Progenitor cell of endocrine pancreas (in vitro differentiated cells): ENCODE measurements at places on chromosomes 7 and 10. TPM values are rescaled to one million over a fixed set of nuclear protein-coding genes. Genes with fewer than 3 reads are reported as not detected.
A peak's percentile ranks its signal among the peaks of the same experiment; 100 is the strongest.

GRCh38 chr7:151322906-151323305 is 18.7 kb upstream of the NUB1 start:
- no peak for DNase-seq

- DNase-seq: no peak
These were observed 128.3 kb upstream of the COBL start for GRCh38 chr7:51444936-51445335.

SH2D4B gene
- 0.11 and 0.12 TPM in 2 replicates for total RNA-seq

GRCh38 chr10:124647421-124648130 is 96.6 kb downstream of the FAM53B start:
- no peak for DNase-seq

- DNase-seq: no peak
These were observed 135.9 kb downstream of the KIAA1217 start for GRCh38 chr10:24344695-24345463.

NDUFB2 gene
- total RNA-seq: 172 and 174 TPM in 2 replicates

GRCh38 chr7:29806208-29806994 is at the start of gene WIPF3:
Gene WIPF3 (plus strand): TSS chr7:29806508. CDS start chr7:29834725, 28,217 bp downstream.
- DNase-seq: peak; percentile 47

DNA sequence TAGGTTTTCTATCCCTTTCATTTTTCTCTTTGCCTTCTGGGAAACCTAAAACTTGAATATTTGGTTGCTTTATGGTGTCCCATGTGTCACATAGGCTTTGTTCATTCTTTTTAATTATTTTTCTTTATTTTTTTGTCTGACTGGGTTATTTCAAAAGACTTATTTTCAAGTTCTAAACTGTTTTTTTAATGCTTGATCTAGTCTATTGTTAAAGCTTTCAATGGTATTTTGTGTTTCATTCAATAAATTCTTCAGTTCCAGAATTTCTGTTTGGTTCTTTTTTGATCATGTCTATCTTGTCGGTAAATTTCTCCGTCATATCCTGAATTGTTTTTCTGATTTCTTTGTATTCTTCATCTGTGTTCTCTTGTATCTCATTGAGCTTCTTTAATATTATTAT is 86.8 kb downstream of the NPS start:
- no peak for DNase-seq

GRCh38 chr7:151088856-151089699 is 2.8 kb downstream of the AGAP3 start:
- no peak for DNase-seq

GRCh38 chr10:71584902-71585563 is 134.5 kb downstream of the C10orf105 start:
- DNase-seq: no peak

- no peak for DNase-seq
These were observed 20.8 kb upstream of the DDIT4 start for GRCh38 chr10:72252972-72253371.

NKX1-2 gene
- not detected in 2 replicates for total RNA-seq

DNA sequence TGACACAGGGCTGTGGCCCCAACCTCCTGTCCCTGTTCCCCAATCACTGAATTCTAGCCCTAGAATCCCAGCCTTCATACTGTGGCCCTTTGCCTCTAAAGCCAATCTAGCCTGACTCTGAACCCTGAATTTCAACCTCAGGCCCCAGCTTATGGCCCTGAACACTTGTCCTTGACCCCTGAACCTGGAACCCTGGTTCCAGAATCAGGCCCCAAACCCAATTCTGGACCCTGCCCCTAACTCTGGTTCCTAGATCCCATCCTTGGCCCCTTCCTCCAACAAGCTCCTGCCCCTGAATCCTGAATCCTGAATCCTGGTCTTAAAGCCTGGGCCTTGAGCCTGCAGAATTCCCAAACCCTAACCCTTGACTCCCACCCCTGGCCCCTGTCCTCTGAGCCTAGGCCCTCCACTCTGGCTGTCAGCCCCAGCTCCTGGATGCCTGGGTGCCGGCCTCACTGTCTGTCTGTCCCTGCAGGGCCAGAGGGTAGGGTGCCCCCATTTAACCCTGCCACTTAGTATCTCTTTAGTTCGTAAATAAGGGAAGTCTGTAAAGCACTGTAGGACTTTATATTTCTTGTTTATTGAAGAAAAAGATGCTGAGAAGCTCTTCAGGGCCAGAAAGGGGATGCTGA is 1.3 kb downstream of the INPP5A start:
- no peak for DNase-seq

DNA sequence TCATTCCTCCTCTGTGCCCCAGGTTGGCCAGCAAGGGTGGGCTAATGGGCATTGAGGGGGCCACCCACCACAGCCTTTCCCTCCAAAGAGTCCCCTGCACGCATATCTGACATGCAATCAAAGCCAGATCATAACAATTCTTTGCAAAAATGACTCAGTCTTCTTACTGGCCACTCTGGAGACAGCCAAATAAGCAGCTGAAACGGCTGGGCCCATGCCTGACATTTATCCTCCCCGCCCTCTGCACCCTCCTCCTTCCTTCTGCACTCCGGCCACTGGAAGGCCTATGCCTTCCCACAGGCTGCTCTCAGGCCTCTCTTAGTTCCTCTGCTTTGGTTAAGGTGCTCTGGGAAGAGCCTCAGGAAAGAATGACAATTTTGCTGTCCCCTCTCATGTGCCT is 29.2 kb upstream of the NPFFR1 start:
- no peak for DNase-seq

DNA sequence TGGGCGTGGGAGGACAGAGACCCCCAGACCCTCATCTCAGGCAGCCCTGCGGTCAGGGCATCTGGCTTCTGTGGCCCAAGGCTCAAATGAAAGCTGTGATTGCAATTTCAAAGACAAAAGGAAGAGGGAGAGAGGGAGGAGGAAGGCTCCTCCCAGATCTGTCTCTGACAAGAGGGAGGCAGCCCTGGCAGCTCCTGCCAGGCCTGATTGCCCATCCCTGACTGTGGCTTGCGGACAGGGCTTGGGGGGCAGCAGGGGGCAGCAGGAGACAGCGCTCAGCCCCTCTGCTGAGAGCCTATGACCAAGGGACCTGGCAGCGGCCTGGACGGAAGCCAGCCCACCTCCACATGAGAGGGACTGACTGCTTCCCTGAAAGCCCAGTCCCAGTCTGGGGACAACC is 91.8 kb downstream of the PTPRN2 start:
- DNase-seq: no peak

DNA sequence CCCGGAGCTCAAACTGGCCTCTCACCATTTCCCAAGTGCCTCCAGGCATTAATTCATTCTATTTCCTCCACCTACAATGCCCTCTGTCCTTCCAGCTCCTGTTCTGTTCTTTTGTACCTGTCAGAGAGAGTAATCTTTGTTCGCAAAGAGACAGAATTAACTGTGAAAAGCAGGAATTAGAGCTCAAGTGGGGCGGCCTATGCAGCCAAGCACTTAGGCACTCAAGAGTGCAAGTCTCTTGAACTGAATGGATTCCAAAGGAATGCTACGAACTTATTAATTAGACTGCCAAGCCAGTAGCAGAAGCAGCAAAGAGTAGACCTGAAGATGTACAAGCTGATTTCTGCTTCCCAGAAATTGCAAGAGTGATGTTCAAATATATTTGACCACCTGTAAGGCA is 338.3 kb upstream of the AUTS2 start:
- no peak for DNase-seq

GRCh38 chr10:31383810-31384588 is 65.0 kb downstream of the ZEB1 start:
- no peak for DNase-seq

DNA sequence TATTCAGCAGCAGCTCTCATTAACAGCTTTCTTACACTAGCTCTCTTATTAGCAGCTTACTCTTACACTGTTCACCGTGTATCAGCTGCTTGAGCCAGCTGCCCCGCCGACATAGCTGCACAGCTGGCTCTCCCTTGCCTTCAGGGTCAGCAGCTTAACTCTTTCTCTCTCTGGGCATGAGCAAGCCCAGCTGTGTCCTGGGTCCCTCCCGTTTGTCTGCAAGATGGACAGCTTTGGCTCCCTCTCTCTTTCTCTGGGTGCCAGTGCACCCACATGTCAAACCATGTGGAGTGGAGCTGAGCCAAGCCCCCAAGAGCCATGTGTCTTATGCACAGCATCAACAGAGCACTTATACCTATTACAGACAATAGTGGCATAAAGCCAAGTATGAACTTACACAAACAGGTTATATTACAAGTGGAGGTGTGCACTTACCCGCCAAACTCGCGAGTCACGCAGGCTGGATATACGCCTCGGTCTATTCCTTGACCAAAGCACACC is 35.7 kb upstream of the MTPAP start:
- no peak for DNase-seq

DNA sequence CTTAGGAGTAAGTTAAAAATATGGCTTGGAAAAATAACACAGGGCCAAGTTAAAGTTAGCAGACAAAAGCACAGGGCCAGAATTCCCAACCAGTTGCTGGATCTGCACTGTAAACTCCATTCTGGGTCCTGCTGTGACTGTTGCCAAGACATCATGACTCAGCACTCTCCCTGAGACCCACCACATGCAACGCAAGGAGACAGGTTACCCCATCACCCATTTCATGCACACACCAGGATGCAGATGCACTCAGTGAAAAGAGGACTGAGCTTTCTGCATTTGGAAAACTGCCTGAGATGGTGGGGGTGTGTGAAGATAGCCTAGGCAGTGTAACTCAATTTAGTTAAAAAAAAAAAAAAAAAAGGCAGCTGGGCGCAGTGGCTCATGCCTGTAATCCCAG is 97.6 kb upstream of the ZNF438 start:
- no peak for DNase-seq

PLAC9 gene
- total RNA-seq: 0.79 and 1.6 TPM in 2 replicates

GRCh38 chr7:159149488-159149887 is 4.8 kb upstream of the VIPR2 start:
- DNase-seq: no peak

MYOF gene
- total RNA-seq: 25.5 and 35.2 TPM in 2 replicates

EGR2 gene
- total RNA-seq: 0.71 and 1.1 TPM in 2 replicates

C7orf33 gene
- total RNA-seq: not detected in 2 replicates

MRLN gene
- total RNA-seq: not detected in 2 replicates

GRCh38 chr10:12833451-12833850 is 168.1 kb downstream of the CCDC3 start:
- no peak for DNase-seq

GRCh38 chr10:44569193-44570091 is 184.5 kb upstream of the CXCL12 start:
- no peak for DNase-seq

STRIP2 gene
- 6.5 and 6.8 TPM in 2 replicates for total RNA-seq

- DNase-seq: no peak
These were observed 45.6 kb upstream of the PIP4K2A start for GRCh38 chr10:22760025-22760424.

- DNase-seq: no peak
These were observed 66.6 kb upstream of the ANTXRL start for GRCh38 chr10:46220187-46220586.

DNA sequence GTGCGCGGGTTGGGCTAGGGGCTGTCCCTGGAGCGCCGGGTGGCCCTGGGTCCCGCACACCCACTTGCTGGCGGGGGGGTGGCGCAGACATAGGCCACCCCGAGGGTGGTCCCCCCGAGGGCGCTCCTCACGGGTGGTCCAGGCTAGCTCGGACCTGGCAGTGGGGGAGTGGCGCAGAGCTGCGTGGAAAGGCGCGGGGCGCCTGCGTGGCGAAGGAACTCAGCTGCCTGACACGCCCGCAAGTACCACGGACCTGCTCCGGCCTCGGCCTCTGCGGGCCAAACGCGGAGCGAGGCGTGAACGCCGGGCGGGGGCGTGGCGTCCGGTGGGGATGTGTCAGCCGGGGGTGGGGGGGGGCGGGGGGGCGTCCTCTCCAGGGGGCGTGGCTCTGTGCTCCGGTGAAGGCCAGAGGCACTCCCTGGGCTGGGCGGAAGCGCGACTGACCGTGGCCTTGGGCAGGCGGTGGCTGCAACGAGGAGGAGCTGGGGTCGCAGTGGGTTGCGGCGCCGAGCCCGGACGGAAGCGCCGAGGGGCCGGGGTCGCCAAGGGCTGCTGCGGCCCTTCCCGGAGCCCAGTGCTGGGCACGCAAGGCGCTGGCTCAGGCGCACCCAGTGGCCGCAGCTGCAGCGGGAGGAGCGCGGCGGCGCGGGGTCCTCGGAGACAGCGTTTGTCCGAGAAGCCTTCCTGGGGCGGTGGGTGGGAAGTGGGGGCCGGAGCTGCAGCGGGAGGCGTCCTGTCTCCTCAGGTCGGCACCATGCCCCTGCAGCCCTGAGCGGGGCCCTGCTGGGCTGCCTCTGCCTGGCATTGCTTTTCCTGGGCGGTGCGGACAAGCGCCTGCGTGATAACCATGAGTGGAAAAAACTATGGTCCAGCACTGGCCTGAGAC is 58.9 kb upstream of the NUPR2 start:
- DNase-seq: no peak

- DNase-seq: no peak
These were observed 174.8 kb downstream of the TNS3 start for GRCh38 chr7:47407136-47407535.

DNA sequence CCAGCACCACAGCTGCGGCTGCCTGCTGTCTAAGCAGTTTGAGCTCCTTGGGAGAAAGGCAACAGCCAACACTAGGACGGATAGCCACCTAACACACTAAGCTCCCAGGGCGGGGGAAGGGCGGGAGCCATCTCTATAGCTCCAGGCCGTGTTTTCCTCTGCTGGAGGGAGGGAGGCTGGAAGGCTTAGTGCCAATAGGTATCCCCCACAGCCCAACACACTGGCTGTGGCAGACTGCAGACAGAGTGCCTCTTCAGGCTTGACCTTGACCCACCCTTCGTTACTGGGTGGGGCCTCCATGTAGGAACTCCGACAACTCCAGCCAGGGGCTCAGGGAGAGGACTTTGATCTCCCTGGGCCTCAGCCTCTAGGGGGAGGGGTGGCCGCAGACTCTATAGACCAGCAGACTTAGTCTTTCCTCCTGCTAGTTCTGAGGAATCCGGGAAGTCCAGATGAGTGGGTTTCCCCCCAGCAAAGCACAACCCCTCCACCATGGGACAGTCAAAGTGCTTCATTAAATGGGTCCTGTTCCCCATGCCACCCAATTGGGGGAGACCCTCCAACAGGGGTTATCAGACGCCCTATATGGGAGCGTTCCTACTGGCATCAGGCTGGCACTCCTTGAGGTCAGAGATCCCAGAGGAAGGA is 314.4 kb upstream of the MKI67 start:
- DNase-seq: no peak

DNA sequence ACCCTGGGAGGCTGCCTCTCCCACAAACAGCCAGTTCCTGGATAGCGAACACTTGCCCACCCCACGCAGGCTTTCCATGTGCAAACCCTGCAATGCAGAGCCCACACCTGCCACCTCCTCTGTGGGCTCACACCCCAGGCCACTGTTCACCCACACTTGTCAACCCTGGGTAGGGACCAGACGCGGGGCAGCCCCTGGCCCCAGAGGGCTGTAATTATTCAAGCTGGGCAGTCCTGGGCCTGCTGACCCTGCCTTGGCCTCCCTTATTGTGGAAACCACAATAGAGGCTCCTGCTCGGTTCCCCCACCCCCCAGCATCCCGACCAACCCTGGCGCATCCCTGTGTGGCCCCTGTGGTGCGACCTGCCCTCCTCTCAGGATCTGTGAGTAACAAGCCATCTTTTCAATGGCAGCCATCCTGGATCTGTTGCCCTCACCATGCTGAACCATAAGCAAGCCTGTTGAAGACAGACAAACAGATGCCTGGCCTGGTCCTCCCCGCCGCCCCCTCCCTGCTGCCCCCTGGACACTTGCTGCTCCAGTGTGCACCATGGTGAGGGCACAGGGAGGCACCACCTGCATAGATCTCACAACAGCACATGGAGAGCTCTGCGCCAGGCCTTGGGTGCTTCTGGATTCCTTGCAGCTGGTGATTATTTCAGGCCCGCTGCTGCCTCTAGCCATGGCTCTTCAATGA is 15.8 kb upstream of the UBE3C start:
- no peak for DNase-seq

- DNase-seq: no peak
These were observed 68.7 kb downstream of the SGMS1 start for GRCh38 chr10:50554995-50555568.
